ENCODE measurements at places on chromosomes 2 and 18. TPM values are rescaled to one million over a fixed set of nuclear protein-coding genes. Genes with fewer than 3 reads are reported as not detected.

Gene SNTG2
- not detected for total RNA-seq

Gene SP5
- total RNA-seq = not detected

Gene ACMSD
- not detected for total RNA-seq

Gene ZSCAN30
- total RNA-seq = 21.7 TPM

Gene RGPD4
- total RNA-seq = not detected

Gene ASIC4
- 0.15 TPM for total RNA-seq

Gene IL36A
- total RNA-seq = not detected

Gene HRH4
- under 0.01 TPM for total RNA-seq

Gene DGUOK
- 66.2 TPM for total RNA-seq

Gene DUSP2
- 2.0 TPM for total RNA-seq

Gene RAB6D
- total RNA-seq = not detected

Gene SPAG16
- 31.3 TPM for total RNA-seq

Gene CIB4
- not detected for total RNA-seq

Gene SPEG
- total RNA-seq = 21.7 TPM

All from smooth muscle cell of trachea (primary cell).